ENCODE measurements at places on chromosomes 3 and 15.

DNA sequence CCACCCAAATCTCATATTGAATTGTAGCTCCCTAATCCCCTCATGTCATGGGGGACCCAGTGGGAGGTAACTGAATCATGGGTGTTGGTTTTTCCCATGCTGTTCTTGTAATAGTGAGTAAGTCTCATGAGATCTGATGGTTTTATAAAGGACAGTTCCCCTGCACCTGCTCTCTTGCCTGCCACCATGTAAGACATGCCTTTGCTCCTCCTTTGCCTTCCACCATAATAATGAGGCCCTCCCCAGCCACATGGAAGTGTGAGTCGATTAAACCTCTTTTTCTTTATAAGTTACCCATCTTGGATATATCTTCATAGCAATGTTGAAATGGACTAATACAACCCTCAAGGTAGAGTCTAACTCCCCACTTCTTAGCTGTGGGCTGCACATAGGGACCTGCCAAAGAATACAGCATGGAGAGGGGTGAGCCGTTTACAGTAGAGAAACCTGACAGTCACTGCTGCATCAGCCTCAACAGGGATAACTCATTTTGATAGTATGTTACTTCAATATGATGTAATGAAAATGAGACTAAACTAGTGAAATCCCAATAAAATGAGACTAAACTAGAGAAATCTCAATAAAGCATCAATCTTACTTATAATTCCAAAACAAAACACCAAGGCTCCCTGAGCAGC is 117.3 kb downstream of the TNIK start:
- no peak for DNase-seq

DNA sequence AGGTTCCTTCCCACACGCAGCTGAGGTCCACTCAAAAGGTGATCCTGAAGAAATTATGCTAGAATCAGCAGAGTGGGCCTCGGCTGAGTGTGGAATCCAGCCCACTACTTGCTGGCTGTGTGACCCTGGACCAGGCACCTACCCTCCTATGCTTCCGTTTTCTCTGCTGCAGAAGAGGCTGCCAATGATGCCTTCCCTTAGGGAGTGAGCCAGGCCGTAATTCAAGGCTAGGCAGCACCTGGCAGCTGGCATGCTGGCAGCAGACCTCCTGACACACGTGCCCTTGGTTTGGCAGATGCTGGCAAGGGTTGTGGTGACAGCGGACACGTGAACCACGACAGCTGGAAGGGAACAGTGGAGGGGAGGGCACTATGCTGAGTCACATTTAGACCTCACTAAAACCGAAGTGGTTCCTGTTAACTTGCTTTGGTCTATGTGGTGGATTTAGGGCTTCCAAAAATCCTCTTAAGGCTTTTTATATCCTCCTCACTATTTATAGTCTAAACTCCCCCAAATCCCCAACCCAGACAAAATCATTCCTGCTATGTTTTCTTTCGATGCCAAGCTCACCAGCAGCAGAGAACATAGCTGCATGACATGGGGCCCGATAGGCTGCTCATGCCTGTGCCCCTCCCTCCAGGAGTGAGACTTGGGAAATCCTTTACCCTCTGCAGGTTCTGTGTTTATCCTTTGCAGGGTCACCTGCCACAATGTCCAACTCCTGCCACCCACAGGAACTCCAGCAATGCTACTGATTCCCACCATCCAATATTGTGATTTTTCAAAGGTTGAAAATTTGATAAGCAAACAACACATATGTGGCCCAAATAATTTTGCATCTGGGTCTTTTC is 10.6 kb upstream of the PCSK6 start:
- DNase-seq, result peak; percentile 82

DNA sequence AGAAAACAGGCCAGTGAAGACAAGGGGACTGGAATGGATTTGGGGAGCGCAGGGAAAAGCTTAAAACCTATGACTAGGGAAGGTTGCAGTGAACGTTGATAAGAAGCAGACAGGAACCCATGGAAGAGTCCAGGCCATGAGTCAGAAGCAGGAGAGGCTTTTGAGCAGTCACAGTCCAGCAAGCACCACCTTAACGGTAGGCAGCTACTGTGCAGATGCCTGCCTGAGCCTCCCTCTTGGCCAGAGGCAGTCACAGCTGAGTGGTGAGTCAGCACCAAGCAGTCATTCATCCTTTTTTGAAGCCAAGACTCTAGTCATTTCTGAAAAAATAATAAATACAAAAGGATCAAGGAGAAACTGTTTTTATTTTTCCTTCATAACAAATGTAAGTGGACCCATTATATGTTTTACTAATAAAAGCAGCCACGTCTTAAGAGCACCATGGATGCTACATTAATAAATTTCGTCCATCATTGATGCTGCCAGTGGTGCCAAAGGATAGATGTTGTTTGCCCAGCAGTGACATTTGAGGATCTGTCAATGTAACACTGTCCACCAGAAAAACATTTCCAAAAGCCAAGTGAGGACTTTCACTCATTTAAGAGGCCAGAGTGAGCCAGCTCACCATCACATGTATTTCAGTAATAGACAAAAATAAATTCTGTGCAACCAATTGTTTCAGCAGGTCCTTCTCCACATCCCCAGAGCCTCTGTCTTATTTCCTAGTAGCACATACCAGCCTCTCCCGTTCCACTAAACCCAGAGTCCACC is 42.1 kb upstream of the ACTC1 start:
- DNase-seq, result no peak

- no peak for DNase-seq
Measured at GRCh38 chr3:35733341-35733740, 94.0 kb downstream of the ARPP21 start.

DNA sequence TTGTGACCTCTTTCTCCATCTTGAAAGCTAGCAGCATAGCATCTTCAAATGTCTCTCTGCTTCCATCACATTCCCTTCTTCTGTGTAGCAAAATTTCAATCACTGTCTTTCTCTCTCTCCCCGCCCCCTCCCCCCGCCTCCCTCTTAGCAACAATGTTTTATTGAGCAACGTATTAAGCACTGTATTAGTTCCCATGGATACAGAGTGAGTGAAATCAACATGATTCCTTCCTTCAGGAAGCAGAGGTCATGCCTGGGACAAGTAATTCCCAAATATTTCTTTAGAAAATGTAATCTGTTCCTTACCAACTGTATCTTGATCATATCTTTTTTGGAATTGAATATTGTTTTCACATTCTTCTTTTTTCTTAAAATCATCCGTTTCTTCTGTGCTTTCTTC is 373.7 kb upstream of the NECTIN3 start:
- DNase-seq, result no peak

All from CD4-positive, CD25-positive, alpha-beta regulatory T cell (primary cell).